H1 (cell line): ENCODE measurements at places on chromosomes 1 and 21.

DNA sequence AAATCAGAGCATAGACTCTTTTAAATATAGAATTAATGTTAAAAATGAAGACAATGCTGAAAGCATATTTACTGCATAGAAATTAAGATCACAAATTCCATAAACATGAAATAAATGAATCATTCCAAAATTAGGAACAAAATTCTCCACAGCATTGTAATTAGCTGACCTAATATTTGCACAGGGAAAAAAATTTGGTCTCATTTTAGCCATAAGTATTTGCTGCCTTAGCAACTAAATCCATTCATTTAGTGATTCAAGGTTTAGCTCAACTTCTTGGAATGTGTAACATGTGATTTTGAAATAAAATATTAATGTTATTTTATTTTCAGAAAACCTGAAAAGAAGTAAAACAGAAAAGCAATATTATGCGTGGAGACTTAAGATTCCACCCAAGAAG lies 25.5 kb downstream of the ADAMTS5 start:
- DNase-seq = no peak

GRCh38 chr1:115062542-115063004 lies 26.7 kb downstream of the TSPAN2 start:
- DNase-seq = no peak

GRCh38 chr1:205598841-205599668 lies 32.8 kb downstream of the ELK4 start:
- DNase-seq = no peak

GRCh38 chr1:29243871-29244200 lies 7.5 kb downstream of the PTPRU start:
- no peak for DNase-seq

GRCh38 chr1:182118851-182119250 lies 57.3 kb upstream of the ZNF648 start:
- DNase-seq = no peak

DNA sequence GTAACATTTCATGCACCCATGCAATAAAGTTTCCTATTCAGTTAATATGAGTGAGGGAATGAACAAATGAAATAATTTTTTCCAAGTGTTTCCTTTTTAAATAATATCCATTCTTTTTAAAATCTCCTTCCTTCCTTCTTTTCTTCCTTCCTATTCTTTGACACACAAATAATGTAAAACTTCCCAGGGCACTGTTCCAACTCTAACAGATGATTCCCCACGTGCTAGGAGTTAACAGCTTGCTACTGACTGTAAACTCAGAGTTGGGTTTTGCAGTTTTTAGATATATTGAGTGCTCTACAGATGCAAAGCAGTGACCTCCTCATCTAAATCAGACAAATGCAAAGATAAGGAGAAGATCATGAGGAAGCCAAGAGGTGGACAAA lies 54.0 kb upstream of the POU2F1 start:
- DNase-seq = no peak

DNA sequence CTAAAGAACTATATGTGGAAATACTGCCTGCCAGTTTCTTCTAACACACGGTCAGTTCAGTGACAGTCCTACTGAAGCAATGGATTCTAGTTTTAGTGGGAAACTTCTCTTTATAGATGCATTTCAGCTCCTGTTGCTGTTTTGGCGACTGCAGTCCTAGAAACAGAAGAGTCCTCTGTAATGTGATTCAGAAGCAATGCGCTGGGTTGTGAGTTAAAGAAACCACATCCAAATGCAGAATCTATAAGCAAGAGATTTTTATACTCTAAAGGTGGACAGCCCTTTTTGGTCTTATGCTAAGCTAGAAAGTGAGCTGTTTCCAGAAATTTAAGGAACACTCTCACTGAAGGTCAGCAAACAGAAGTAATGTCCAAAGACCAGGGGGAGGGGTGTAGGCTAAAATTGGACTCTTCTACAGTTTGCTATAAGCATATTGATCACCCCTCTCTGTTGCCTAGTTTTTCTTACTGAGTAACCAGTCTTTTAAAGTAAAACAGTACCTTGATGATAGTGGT lies 30.8 kb downstream of the DUSP10 start:
- DNase-seq = no peak

- DNase-seq = no peak
Measured at GRCh38 chr1:8241417-8242014, 76.4 kb upstream of the SLC45A1 start.

DNA sequence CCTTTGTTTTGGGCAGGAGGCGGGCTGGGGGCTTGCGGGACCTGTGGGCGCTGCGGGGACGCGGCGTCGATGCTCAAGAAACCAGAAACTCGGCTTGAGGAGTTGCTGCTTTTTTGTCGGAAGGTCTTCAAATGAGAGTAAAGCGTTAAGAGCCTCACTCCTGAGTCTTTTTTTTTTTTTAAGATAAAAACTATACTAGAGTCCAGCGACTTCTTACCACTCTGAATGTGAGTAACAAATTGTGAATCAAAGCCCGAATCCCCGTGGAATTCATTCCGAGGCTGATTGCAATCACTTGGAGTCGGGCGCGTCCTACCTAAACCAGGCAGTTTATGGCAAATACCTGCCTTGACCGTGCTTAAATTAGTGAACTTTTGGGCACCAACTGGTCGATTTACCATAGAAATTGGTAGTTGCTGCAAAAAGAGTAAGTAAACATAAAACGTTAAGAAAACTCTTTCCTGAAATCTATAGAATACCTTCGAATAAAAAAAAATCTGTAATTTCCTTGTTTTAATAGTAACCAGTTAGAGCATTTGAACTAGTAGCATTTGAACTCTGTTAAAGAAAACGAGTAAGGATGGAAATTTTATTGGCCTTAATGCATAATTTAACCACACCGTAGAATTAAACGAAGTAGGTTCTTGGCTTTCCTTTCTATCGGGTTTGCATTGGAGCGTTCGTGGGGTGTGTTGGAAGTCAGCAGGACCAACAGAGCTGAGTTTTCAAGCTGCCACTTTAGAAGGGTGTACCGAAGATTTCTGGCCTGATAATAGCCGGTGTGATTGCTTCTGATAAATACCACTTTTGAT lies 769 bp downstream of the GPSM2 start:
- DNase-seq = no peak

DNA sequence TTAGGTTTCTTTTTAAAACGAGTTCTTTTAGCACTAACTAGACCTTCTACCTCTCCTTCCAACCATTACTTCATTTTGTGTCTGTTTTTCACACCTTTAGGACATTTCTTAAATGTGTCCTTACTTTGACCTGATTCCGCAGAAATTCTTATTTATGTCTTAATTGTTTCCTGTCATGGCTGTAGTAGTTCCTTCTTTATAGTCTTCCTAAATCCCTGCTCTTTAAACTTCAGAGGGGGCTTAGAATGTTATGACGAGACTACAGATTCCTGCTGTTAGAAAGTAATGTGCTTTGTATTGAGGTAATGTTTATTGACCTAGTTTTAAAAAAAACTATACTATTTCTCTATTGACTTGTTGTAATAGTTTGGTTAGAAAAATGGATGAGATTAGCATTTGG lies 70.4 kb downstream of the HMCN1 start:
- no peak for DNase-seq

- DNase-seq = no peak
Measured at GRCh38 chr21:21122680-21123079, 124.5 kb downstream of the NCAM2 start.
